A549 treated with dexamethasone at 1 μM for 4 hours (cell line): ENCODE measurements at places on chromosomes 5 and 9. TPM values are rescaled to one million over a fixed set of nuclear protein-coding genes. Genes with fewer than 3 reads are reported as not detected.

The BHMT2 gene
- not detected in 5 replicates for total RNA-seq

The CAST gene
- 156 to 206 TPM (median 183 TPM) in 5 replicates for total RNA-seq

The SOWAHA gene
- total RNA-seq = 0.05 to 0.18 TPM (median 0.12 TPM) in 5 replicates

The PITX1 gene
- 18.8 to 33.5 TPM (median 31.7 TPM) in 5 replicates for total RNA-seq

The URM1 gene
- 65.0 to 80.0 TPM (median 77.2 TPM) in 5 replicates for total RNA-seq

The FAM114A2 gene
- 10.6 to 14.2 TPM (median 12.3 TPM) in 5 replicates for total RNA-seq

The SPINK1 gene
- total RNA-seq = 0.54 to 1.4 TPM (median 0.82 TPM) in 5 replicates

The PAPPA gene
- total RNA-seq = 21.4 to 40.2 TPM (median 33.9 TPM) in 5 replicates

The C1QTNF3 gene
- 0.12 to 0.24 TPM (median 0.17 TPM) in 4 of 5 replicates, not detected in the other for total RNA-seq
